ENCODE measurements at places on chromosomes 2 and 18.

GRCh38 chr2:27191070-27191829, 20.6 kb upstream of the ATRAID start:
- DNase-seq: peak; percentile 66

- no peak for DNase-seq
These were observed 879 bp upstream of the GALNT5 start for GRCh38 chr2:157256626-157257025.

GRCh38 chr18:48297139-48297538, 112.0 kb downstream of the ZBTB7C start:
- no peak for DNase-seq

DNA sequence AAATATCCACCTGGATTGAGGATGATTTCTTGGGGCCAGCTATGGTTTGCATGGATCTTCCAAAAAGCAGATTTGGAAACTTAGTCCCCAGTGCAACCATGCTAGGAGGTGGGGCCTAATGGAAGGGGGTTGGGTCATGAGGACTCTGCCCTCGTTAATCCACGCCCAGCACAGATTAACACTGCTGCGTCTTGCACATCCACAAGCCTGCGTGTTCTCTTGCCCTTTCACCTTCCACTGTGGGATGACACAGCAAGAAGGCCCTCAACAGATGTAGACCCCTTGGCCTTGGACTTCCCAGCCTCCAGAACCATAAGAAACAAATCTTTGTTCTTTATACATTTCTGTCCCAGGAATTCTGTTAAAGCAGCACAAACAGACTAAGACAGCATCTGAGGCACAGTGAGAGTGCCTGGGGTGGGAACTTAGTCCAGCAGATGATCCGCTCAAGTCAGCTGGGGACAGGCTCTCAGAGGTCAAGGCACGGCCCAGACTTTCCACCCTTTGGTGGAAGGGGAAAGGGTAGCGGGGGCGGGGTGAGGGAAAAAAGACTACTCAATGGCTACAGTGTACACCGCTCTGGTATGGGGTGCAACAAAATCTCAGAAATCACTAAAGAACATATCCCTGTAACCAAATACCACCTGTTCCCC, 2.4 kb downstream of the RAB17 start:
- DNase-seq: no peak

DNA sequence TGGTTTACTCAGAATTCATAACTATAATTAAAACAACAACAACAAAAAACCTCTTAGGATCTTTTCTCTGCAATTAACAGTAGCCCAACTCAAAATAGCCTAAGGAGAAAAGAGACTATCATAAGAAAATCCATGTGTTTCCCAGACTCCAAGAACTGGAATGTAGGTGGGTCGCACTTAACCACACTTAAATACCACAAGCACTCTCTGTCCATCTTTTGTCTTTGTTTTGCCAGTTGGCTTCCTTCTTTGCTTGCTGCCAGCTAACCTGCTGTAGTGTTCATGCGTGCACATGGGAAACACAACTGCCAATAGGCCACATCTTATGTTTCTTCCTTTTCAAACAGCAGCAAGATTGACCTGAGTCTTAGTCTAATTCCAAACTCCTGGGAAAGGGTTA, 24.1 kb upstream of the ACVR1 start:
- DNase-seq: no peak

- no peak for DNase-seq
These were observed 174.7 kb downstream of the MTX2 start for GRCh38 chr2:176443946-176444345.

GRCh38 chr2:203744091-203744490, 37.7 kb downstream of the CD28 start:
- DNase-seq: no peak

GRCh38 chr2:206396211-206396610, 47.1 kb upstream of the ADAM23 start:
- DNase-seq: no peak

DNA sequence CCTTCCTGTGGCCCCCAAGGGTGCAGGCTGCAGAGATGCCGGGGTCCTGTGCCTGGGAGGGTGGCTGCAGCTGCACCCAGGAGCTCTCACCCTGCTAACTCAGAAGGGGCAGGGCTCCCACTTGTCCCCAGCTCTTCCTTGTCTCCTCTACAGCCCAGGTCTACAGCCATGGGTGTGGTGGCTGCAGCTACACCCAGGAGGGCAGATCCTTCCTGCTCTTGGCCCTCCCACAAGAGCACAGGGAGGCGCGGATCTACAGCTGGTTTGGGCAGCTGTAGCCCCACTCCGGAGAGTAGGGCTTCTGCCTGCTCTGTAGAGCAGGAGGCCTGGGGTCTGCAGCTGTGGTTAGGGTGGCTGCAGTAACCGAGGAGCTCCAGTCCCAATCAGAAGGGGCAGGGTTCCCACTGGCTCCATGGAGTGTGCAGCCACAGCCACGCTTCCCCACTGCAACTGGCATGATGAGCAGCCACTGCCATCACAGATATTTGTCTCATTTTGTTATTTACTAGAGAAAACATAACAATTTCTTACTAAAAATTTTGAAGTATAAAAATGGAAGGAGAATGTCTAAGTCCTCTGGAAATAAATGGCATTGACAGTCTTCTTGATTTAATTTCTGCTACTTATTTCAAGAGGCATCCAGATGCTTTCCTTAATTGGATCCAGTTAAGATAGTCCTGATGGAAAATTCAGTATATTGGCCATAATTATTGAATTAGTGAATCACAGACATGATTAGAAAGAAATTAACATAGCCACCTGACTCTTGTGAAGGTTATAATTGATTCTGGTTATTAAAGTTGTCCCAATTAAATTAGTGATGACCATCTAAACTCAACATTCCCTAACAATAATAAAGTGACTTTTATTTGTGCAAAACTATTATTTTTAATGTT, 233.6 kb downstream of the KCNE4 start:
- no peak for DNase-seq

- no peak for DNase-seq
These were observed 566.6 kb upstream of the VRK2 start for GRCh38 chr2:57479981-57480380.

DNA sequence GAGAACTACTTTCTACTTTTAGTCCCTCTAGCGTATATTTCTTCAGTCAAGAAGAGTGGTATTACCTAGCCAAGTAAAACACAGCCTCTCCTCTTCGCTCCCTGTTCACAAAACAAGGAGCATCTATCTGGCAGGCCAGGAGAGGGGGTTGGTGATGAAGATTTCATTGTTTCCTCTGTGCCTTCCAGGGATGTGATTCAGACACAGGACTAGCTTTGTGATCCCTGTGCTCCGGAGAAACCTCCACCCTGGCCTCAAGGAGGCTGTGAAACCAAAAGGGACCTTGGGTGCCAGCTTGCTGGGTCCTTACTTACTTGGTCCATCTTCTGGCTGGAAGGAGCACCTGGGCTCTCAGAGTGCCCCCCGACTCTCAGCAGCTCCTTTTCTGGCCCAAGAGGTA, 5.7 kb downstream of the RHOB start:
- DNase-seq: peak; percentile 51

- DNase-seq: no peak
These were observed 133.4 kb upstream of the NABP1 start for GRCh38 chr2:191544461-191545062.

DNA sequence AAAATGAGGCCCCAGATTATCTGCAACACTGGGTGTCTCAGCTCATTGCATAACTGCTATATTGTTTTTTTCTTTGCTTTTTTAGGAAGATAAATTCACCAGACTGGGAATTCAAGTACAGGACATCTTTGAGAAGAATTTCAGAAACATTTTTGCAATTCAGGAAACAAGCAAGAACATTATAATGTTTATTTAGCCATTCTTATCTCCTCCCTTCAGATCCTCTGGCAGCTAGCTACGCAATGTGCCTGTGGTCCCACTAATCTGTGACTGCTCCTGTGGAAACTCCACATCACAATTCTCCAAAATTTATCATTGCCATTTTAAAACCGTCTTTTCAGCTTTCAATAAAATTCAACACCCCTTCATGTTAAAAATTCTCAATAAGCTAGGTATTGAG, 126.8 kb downstream of the SP100 start:
- DNase-seq: no peak

GRCh38 chr2:209547726-209548125, 123.9 kb downstream of the MAP2 start:
- no peak for DNase-seq

DNA sequence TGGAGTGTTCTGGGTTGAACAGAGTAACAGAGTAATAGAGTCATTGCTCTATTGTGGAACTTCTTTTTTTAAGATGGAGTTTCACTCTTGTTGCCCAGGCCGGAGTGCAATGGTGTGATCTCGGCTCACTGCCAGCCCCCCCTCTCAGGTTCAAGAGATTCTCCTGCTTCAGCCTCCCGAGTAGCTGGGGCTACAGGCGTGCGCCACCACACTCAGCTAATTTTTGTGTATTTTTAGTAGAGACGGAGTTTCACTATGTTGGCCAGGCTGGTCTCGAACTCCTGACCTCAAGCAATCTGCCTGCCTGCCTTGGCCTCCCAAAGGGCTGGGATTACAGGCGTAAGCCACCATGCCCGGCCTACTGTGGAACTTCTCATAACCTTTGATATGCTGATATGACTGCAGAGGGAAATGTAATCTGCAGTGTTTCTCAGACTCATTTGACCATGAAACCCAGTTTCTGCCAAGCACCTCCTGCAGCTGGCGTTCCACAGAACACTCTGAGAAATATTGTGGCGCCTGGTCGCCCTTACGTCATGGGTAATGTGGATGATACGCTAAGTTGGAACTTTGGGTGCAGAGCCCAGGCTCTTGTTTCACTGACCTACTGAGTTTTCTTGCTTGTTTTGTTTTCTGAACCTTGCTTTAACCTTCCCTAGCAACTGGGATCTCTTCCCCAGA, 213.8 kb downstream of the BCL2 start:
- no peak for DNase-seq

- no peak for DNase-seq
These were observed 16.7 kb downstream of the CAPN10 start for GRCh38 chr2:240603081-240603835.

DNA sequence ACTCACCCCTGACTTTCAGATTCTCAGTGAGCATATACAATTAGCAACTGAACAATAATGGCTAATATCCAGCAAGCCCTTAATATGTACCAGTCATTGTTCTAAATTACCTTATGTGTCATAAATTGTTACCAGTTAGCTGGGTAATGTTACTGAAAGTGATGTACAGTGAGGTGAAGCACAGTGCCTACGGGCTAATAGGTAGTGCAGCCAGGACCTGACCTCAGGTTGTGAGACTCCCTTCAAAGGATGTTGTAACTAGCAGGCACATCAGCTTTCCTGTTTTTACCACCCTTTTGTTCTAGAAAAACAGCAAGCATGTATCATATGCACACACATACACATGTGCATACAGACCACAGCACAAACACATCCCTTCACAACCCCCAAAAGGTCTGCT, 258.3 kb downstream of the PHLPP1 start:
- DNase-seq: no peak

DNA sequence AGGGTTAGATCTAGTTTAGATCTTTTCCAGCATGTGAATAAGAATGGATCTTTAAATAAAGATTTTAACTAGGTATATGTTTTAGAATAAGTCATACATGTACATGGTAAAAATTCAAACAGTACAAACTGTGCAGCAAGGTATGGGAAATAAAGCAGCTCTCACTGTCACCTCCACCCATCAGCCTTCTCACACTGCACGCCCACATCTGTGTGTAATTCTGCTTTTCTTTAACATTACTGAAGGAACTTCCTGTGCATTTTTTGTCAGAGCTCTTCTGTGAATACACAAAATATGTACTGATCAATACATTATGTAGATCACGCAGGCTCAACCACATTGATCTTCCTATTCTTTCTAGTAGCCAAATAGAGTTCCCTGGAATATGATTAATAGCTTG, 3.4 kb downstream of the CASP8 start:
- no peak for DNase-seq

GRCh38 chr2:177597759-177598158, 205.2 kb downstream of the AGPS start:
- DNase-seq: peak; percentile 64

GRCh38 chr18:50871846-50872245, 7.1 kb upstream of the ME2 start:
- no peak for DNase-seq

DNA sequence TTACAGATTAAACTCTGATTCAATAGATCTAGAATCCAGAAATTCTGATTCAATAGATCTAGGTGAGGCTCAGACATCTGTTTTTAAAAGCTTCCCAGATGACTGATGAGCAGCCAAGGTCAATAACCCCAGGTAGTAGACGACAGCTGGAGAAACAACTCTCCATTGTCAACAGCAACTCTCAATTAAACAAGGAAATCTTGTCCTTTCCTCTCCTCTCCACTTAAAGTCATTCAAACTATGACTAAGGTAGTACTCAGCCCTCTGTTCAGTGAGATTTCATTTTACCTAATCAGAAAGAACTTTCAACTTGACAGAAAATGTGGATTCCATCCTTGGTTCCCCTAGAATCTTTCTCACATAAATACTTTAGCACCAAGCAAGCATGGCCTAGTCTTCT, 94.6 kb upstream of the SCG2 start:
- DNase-seq: no peak

- no peak for DNase-seq
These were observed 744.3 kb upstream of the REG3G start for GRCh38 chr2:78281164-78281563.
